ENCODE measurements at places on chromosomes 5 and 9.

GRCh38 chr5:165161204-165161603, 1655.8 kb downstream of the MAT2B start:
- DNase-seq, result no peak

DNA sequence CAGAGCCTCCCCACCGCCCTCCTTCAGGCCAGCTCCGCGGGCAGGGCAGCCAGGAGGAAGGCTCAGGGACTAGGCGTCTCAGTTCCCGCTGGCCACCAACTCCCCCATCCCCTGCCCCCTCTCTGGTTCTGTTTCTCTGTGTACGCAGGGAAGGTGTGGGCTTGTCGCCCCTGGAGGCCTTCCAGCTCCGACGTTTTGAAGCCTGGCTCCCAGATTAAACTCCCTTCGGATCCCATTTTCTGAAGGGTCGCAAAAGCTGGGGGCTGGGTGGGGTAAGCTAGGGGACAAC, 346 bp downstream of the ATOX1 start:
- no peak for DNase-seq

GRCh38 chr5:136057401-136058038, 28.7 kb downstream of the TGFBI start:
- DNase-seq, result no peak

DNA sequence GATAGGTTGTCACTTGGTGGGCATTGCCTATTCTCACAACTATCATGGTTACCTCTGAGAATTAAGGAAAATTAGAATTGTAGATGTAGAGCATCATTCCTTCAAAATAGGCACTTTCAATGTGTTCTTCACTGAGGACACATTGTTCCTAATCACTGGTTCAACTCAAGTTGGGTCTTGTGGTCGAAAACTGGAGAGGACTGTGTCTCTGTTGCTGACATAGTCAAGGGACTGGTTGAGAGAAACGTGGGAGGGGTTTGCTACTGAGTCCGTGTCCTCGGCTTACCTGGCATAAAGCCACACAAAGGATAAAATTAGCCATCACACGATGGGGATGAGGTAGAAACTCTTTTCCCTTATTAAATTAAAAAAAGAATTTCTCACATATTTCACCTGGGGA, 205.9 kb upstream of the CD180 start:
- no peak for DNase-seq

- no peak for DNase-seq
Observed at GRCh38 chr9:19466280-19466639, 57.5 kb downstream of the ACER2 start.

Measured in MM.1S (cell line).